Right forelimb (tissue), 1 donor: ENCODE measurements at places on chromosomes 2 and 18.

DNA sequence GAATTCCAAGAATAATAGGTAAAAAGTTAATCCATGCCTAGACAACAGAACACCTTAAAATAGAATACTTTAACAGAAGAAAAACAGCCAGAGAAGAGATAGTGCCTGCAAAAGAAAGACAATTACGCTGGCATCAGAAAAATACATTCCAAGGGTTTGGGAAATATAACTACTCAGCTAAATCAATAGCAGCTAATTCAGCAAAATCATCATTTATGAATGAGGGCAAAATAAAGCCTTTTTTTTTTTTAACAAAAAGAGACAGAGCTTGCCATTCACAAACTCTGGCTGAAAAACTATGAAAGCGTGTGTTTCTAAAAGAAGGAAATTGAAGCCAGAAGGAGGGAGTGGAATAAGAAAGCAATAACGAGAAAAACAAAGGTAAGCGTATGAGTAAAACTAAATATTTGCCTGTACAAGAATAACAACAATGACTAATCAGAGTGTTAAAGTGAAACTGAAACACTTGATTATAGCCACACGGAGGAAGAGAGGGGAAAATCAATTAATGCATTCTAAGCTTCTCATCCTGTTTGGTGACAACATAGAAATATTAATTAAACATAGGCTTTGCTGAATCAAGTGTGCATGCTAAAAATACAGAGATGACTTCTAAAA lies 90.2 kb downstream of the EHD3 start:
- DNase-seq = no peak

DNA sequence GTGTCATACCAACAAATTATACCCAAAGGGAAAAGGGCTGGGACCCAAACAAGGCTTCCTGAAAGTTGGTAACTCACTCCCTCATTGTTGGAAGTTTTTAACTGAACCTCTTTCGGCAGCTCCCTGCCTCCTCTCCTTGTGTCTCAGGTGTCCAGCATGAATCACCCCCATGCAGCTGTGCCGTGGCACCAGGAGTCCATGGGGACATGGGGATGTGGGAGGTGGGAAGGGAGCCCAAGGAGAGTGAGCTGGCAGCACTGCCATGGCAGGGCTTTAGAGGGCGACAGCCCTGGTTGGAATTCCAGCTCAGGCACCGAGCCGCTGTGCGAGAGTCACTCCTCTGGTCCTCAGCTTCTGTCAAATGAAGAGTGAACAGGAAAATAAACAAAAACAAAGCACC lies 12.5 kb upstream of the GYPC start:
- no peak for DNase-seq

DNA sequence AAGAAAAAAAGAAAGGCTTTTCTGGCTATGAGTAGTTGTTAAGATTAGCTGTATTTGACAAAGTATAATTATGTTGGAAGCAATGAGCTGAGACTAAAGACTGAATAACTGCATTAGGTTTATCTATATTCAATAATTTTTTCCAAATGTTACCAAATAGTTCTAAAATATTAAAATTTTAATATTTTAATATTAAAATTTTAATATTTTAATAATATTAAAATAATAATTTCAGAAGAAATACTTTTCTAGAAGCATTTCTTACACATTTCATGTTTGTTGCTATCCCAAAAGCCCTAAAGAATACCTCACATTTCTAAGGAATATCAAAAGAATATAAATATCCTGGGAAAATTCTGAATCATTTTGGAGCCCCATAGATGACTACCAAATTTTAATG lies 74.7 kb downstream of the LRP2 start:
- DNase-seq = no peak

GRCh38 chr2:111634995-111635538 lies 248.9 kb downstream of the ANAPC1 start:
- no peak for DNase-seq

- DNase-seq = no peak
These were observed 8.1 kb upstream of the SFXN5 start for GRCh38 chr2:73079636-73080035.

DNA sequence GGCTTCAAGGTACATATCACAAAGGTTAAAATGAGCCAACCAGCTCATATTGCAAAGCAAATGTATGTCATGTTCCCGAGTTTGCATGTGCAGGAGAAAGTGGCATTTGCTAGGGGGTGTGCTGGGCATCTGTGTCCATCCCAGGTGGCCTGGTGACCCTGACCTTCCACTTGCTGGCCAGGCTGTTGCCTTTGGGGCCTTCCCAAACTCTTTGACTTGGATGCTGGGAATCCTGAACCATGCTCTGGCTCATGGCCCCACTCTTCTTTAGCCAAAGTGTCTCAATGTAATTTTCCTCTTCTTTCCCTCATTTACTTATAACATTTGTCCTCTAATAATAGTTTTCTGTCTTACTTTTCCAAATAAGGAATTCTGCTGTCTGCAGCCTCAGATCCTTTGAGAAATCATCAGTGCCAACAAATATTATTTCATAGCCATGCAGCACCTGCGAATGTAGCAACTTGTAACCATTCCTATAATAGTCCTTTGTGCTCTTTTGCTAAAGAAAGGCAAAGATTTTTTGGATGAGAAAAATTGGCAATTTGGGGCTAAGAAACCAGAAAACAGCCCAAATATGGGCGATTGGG lies 64.2 kb downstream of the MTCL1 start:
- peak; percentile 47 for DNase-seq

DNA sequence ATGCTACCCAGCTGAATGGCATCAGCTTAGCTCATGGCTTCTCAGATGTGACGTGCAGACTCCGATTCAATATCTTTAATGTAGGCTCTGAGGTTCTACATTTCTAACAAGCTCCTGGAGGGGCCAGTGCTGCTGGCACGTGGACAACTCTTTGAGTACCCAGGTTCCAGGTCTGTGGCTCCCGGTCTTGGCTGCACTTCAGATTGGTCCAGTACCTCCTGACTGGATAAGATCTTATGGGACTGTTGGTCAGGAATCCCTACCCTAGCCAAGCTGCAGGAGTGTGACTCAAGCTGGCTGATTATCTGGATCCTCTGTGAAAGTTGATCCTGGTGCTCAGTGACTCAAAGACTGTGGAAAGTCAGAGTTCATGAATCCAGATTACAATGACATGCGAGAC lies 222.1 kb downstream of the ANKRD30B start:
- DNase-seq = no peak

GRCh38 chr2:203340791-203341487 lies 12.7 kb downstream of the ABI2 start:
- no peak for DNase-seq

- no peak for DNase-seq
These were observed 568.2 kb upstream of the LRATD1 start for GRCh38 chr2:14064346-14064745.

GRCh38 chr2:132677661-132678060 lies 7.7 kb upstream of the LYPD1 start:
- DNase-seq = no peak

DNA sequence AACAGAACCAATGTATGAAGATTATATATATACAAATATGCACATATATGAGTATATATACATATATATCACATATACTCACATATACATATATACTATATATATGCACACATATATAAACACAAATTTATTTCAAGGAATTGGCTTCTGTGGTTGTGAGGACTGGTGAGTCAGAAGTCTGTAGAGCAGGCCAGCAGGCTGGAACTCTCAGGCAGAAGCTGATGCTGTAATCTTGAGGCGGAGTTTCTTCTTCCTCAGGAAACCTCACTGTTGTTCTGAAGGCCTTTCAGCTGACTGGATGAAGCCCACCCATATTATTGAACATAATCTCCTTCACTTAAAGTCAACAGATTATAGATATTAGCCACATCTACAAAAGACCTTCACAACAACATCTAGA lies 143.9 kb upstream of the CREB1 start:
- DNase-seq = no peak

GRCh38 chr2:3827673-3828575 lies 124.5 kb downstream of the DCDC2C start:
- DNase-seq = no peak

- no peak for DNase-seq
These were observed 4.0 kb upstream of the RAB17 start for GRCh38 chr2:237594514-237594871.

DNA sequence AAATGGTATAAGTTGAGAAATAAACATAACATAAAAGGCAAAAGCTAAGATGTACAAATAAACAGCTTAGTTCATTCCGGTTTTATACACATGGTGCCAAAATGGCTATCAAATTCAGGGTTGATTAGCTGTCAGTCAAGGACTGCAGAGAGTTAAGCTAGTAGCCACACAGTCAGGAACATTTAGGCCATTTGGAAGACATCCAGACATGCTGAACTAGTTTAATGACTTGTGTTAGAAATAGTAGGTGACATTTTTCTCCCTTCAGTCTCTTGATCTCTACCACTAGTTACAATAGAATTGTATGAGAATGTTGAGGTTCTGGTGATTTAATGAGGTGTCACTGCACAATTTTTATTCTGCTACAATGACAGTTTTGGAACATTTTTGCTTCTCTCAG lies 394.4 kb upstream of the SPHKAP start:
- DNase-seq = no peak

GRCh38 chr2:200968735-200969134 lies 5.3 kb upstream of the ORC2 start:
- no peak for DNase-seq

DNA sequence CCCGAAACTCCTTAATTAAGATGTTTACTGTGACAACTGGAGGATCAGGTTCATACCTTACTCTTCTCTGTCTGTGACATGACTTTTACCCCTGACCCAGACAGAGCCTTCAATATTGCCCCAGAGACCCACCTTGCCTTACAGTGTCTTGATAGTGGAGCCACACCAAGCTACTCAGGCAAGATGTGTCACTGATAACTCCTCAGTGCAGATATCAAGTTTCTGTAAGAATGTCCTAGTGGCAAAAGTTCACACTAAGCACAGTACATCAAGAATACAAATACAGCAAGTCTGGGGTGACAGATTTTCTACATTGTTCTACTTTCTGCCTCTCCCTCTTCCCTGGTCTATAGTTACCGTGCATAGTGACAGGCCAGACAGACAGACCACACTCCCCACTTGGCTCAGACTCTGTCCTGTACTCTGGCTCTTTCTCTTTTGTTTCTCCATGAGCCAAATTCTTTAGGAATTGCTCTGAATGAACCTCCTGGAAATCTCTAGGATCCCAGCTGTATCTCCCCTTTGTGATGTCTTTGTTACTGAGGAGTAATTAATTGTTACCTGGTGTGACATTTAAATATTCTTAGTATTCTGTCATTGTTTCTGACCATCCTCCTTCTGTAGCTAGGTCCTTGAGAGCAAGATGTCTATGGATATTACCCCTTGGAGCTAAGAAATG lies 24.1 kb upstream of the APOB start:
- DNase-seq = no peak

- peak; percentile 33 for DNase-seq
These were observed 32.0 kb downstream of the CENPO start for GRCh38 chr2:24824966-24825882.

GRCh38 chr2:65057391-65058052 lies 1.3 kb downstream of the CEP68 start:
- no peak for DNase-seq

DNA sequence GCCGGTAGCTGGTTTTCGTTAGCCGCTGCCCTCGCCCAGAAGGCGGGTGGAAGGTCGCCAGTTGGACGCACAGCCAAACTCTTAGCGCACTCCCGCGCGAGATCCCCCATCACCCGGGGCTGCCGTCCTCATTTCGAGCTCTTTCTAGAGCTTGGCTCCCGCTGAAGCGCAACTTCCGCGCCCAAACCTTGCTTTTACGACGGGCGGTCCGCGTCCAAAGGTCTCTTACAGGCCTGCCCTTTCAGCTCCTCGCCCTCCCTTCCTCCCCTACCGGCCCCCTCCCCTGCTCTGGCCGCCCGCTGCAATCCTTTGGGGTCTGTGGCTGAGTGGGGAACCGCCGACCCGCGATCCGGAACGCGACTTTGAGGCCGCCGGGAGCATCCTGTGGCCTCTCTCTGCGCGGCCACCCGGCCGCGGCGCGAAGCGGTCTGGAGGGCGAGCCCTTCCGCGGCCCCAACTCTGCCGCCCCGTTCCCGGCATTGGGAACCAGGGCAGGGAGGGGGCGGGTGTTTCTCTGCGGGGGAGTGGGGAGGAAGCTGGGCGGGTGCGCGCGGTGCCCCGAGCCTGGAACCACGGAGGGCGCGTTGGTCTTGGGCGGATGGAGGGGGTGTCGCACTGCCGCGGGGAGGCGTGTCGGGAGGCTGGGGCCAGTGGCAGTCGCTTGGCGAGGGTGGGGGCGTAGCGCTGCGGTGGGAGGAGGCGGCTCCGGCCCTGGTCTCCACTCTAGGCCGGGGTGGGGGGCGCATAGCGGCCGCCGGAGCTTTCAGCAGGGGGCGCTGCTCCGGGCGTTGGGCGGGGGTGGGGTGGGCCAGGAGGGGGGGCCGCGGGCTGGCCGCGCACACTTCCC lies at the start of gene GDF7:
TSS of gene GDF7 (plus strand) at position 841 of the 847 bp plus-strand sequence. CDS start 96 bp downstream, outside the sequence.
- DNase-seq = peak; percentile 70

- no peak for DNase-seq
These were observed 134.3 kb downstream of the KLHL29 start for GRCh38 chr2:23519334-23519651.

DNA sequence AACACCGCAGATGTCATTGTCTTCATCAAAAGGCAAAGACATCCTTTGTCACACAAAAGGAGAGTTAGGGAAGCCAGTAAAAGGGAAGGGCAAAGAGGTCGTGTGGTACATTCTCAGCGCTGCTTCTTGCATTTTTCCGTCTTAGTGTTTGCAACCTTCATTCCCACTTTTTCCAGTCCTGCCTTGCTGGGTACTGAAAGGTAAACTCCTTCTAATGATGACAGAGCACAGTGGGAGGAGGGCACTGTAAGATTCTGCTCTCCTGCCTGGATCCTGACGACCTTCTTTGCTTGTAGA lies 424.3 kb upstream of the MEX3C start:
- no peak for DNase-seq

- DNase-seq = no peak
These were observed 7.2 kb upstream of the KLHL29 start for GRCh38 chr2:23377771-23378170.

DNA sequence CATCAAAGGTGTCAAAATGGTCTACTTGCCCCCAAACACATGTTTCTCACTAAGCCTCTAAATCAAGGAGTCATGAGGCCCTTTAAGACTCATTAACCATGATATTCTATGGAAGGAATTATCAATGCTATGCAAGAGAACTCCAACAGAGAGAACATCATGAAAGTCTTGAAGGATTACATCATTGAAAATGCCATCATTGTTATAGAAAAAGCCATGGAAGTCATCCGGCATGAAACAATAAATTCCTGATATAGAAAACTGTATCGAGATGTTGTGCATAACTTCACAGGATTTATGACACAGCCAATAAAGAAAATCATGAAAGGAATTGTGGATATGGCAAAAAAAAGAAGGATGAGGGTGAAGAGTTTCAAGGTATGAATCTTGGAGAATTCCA lies 1363.6 kb upstream of the CDH2 start:
- DNase-seq = no peak

- DNase-seq = no peak
These were observed 34.9 kb downstream of the BCL2L11 start for GRCh38 chr2:111155610-111156009.

DNA sequence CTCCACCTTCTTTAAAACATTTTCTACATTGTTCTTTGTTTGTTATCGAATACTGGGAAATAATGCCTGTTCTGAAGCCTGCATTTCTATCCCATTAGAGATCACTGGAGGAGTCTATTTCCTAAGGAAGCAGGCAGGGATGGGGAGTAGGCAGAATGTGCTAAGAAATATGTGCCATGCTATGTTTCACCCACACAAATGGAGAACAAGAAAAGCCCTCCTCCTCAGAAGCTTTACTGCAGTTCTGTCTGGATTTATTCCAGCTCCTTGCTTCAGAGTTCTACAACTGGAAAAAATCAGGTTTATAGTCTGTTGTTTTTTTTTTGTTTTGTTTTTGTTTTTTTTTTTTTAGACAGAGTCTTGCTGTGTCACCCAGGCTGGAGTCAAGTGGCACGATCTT lies 825.1 kb downstream of the SLC4A3 start:
- no peak for DNase-seq
